ENCODE measurements at places on chromosomes 7 and 10.

- DNase-seq, result no peak
These were observed 11.0 kb downstream of the RASGEF1A start for GRCh38 chr10:43255634-43256431.

- DNase-seq, result no peak
These were observed 283.6 kb downstream of the BICC1 start for GRCh38 chr10:58796242-58796641.

DNA sequence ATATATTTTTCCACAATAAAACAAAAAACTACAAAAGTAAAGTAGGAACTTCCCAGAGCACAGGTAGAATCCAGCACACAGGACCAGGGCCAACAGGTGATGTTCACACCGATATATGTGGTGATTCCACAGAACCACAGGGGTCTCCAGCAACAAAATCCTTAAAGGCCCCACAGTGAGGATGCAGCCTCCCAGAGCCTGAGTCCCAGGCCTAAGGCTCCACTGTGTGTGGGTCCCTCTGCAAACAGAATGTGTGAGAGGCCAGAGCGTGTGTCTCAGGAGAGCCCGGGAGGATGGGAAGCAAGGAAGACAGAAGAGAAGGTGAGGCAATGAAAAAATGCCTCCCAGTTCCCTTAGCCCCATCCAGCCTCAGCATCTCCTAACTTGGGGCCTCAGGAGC, 173.9 kb downstream of the GRID1 start:
- DNase-seq, result no peak

- DNase-seq, result no peak
These were observed 513.6 kb downstream of the ATRNL1 start for GRCh38 chr10:115606741-115607140.

DNA sequence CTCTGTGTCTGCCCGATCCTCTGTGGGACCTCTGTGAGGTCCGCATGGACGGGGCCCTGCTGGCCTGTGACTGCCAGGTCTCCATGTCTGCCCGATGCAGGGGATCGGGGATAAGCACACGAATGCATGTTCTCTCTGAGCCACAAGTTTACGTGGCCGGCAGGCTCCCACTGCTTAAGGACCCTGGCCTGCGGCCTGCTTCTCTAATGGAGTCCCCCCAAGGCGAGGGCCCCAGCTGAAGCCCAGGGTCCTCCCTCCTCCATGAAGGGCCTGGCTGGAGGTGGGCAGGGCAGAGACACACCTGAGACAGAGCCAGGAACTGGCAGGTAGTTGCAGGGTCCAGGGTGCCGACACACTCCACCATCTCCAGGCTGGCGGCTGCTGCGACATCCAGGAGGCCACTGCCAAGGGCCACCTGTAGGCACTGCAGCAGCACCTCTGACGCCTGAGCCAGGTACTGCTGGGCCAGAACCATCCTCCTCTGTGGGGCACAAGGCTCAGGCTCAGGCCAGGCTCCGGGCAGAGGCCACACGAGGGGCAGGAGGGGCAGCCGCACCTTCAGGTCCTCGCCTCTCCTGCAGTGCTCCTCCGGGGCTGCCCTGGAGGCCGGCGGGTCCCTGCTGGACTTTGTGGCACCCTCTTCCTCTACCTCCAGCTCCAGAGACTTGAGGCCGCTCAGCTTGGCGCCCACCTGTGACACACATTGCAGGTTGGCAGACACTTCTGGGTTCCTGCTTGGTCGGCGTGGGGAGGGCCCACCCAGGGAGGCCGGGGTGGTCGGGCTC, 60.9 kb upstream of the NKX6-2 start:
- DNase-seq, result no peak

- DNase-seq, result no peak
These were observed 72.7 kb downstream of the HACD1 start for GRCh38 chr10:17544465-17544864.

DNA sequence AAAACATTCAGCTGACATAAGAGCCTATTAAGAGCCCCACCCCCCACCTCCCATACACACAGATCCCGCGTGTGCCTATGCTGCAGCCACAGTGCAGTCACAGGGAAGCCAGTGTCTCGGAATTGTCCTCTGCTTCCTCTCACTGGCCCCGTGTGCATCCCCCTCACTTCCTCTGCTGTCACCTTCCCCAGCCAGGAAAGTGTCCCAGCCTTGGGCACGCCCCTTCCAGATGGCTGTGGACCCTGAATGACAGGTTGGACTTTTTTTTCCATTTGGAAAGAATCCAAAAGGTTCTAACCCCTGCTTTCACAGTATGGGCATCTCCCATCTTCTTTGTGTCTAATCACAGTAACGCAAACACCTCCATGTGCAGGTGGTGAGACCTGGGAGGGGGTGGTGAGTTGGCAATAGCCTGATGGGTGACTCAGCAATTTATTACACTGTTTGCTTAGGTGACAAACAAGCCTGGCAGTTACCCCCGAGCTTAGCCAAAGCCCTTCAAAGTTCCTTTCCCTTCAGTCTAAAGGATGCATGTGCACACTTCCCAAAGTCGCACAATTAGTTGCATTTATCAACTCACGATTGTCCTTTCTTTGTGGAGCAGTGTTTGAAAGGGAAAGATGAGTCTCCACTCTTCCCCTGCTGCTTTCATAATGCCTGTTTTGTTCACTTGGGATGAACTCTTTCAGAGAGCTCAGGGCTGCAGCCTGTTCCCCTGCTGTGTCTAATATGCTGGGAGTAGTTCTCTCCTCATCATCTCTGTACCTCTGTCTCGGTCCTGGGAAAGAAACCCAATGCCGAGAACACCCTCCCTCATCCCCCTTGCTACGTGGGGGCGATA, 67.5 kb upstream of the EFCAB10 start:
- no peak for DNase-seq

- no peak for DNase-seq
These were observed 262.7 kb downstream of the WDR11 start for GRCh38 chr10:121113911-121114310.

GRCh38 chr10:15748126-15748525, 28.4 kb upstream of the ITGA8 start:
- DNase-seq, result no peak

DNA sequence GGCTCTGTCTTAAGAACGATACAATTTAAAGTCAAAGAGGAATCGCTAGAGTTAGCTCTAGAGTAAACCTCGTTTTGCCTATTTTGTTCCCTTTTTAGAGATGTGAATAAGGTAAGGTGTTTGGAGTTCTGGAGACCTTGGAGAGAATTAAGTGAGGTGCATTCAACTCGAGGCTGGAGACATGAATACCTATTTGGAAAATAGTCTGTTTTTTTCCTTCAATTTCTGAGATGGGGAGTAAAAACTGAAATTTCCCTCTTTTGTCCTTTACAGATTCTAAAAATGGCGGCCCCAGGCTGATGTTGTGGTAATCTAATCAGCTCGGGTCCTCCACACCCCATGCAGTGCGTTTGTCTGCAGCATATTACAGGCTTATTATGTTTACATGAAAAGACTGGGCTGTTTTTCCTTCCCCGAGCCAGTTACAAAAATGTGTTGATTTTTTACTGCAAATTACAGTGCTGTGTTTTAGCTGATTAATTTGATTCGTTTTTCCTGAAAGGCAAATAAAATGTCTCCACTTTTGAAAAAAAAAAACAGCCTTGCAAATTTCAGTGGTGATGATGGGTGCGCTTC, 1.5 kb downstream of the KMT2E start:
- DNase-seq, result no peak

DNA sequence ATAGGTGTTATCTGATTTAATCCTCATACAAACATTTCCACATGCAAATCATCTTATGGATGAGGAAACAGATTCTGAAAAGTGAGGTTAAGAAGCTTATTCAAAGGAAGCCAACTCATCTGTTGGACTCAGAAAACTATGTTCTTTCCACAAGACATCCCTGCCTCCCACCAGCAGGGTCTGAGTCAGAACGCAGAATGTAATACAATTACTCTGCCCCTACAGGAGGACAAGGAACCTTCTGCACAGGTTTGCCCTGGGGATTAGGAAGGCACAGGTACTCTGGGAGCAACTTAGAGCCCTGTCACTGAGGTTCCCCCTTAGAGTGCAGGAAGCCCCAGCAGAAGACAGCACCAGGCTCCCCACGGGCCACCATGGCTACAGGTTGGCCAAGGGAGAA, 255.7 kb downstream of the TNS3 start:
- DNase-seq, result no peak

- DNase-seq, result no peak
These were observed 10.1 kb downstream of the SLC39A12 start for GRCh38 chr10:17961551-17962422.

- DNase-seq, result no peak
These were observed 129.3 kb downstream of the PKD1L1 start for GRCh38 chr7:47818796-47819606.

- DNase-seq, result no peak
These were observed 158.6 kb upstream of the LYZL1 start for GRCh38 chr10:29130190-29130673.
